Uterus (tissue), 4 donors: ENCODE measurements at places on chromosomes 11 and 22.

DNA sequence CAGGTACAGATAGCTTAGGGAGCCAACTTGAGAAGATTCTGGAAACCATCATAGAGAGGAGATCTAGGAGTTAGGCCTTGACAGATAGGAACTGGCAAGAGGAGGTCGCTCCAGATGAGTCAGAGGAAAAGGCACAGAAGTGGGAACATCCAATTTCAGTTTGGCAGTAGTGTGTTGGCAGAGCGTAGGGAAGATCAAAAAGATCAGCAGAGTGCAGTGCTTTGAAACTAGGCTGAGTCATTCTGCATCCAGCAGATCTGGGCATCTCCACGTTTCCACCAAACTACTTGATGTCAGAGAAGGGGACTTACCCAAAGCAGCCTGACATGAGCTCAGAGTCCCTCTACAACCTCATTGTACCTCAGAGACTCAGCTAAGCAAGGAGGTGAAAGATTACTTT, 58.5 kb downstream of the GAB4 start:
- DNase-seq = no peak

DNA sequence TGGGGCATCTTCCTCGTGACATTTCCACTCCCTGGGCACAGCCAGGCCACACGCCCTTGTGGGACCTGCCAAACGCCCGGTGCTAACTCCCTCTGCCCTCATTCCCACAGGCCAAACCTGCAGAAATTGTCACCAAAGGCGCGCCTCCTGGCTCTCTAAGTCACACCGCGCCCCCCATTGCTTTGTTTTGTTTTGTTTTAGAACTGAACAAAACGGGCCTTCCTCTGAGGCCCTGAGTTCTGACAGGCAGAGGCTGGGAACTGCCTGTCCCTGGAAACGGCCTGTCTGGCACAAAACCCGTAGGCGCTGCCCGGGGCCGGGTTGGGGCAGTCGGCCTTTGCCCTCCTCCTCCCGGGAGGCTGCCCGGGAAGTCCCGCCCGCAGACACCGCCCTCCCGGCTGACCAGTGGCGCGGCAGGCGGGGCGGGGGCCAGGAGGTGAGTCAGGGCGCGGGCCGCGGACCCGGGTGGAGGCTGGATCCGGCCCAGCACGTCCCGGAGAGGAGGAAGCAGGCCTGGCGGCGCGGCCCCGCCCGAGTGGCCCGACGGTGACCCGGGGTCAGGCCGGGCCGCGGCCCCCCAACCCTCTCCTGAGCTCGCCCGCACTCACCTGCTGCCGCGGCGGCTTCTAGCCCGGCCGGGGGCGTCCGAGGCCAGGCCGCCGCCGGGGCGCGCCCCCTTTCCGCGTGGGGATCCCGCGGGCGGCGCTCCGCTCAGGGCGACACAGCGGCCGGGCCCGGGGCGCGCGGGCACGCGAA, 465 bp downstream of the SUN2 start:
- peak; percentile 90 for DNase-seq

- no peak for DNase-seq
These were observed 161.5 kb upstream of the MTMR2 start for GRCh38 chr11:96085319-96085930.

DNA sequence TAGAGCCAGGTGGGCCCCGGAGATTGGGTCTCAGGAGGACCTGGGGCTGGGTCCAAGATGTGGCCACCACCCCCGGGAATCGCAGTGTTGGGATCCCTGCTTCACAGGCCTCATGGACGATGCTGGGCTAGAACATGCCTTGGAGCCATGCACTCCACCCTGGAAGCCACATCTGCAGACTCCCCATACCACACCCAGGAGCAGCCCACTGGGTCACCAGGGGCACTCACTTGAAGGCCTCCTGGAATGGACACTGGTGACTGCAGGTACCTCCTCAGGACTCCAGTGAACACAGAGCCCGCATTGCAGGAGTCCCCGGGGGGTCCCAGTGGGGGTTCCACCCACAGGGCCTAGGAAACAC, 25.0 kb downstream of the RTN4R start:
- DNase-seq = no peak

- no peak for DNase-seq
These were observed 2.9 kb downstream of the SCARF2 start for GRCh38 chr22:20434773-20435172.

DNA sequence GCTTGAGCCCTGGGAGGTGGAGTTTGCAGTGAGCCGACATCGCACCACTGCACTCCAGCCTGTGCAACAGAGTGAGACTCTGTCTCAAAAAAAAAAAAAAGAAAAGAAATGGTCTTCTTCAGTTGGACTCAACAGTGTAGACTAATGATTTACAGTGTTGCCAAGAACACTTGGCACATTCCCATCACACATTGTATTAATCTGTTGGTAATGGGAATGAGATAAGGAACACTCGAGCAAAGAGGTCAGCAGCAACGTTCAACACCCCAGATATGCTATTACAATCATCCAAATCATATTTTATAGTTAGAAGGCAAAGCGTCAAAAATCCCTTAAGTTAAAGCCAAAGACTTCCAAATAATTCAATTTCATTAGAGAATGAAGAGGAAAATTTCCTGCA, 14.5 kb downstream of the CDON start:
- no peak for DNase-seq

DNA sequence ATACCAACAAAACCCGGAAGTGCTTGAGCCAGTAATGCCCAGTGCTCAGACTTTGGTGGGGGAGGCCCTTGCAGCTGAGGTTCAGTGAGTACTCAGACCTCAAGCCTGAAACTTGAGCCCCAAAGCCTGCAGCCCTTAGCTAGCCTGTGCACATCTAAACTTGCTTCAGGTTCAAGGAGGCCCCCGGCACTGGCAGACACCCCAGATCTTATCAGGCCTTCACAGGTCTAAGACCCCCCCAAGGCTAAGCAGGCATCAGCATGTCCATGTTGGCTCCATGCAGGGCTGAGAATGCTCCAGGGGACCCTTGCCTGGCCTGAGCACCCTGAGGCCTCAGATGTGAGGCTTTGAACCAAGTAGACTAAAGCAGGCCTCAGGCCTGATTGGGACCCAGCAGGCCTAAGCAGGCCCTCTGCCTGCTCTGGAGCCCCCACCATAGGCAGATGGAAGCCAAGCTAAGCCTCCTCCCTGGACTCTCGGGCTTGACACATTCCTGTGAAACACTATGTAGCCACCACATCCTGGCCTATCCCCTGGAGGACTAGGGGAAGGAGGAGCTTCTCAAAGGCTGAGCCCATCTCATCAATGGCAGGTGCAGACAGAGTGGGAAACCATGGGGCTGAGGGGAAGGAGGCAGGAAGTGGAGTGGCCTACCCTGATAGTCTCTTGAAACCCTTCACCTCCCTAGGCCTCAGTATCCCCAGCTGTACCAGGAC, 1.2 kb upstream of the CASTOR1 start:
- peak; percentile 54 for DNase-seq

DNA sequence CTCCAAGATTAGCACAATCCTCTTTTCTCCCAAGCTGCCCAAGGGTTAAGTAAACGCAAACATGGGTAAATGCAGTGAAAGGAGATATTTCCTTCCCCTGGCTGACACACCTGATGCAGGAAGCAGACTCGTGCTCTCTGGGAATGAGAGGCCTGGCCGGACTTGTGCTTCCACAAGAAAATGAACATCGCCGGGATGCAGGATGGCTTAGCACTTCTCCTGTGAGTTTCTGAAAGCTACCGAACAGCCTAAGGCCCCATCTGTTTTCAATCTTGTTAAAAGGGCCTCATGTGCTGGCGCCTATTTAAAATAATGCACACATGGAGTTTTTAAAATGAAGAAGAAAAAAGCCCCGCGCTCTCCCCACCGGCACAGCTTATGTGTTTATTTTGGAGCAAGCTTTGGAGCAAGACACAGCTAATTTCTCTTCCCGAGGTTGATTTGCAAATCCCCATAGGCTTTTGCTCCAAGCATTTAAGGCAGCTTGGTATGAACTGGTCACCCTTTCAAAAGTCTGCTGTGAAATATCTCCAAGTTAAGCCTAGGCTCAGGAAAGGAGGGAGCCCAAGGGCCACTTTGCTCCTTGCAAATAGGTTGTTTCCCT, 100.9 kb downstream of the SYN3 start:
- no peak for DNase-seq

- DNase-seq = no peak
These were observed 66.0 kb downstream of the MYEOV start for GRCh38 chr11:69359735-69360480.

DNA sequence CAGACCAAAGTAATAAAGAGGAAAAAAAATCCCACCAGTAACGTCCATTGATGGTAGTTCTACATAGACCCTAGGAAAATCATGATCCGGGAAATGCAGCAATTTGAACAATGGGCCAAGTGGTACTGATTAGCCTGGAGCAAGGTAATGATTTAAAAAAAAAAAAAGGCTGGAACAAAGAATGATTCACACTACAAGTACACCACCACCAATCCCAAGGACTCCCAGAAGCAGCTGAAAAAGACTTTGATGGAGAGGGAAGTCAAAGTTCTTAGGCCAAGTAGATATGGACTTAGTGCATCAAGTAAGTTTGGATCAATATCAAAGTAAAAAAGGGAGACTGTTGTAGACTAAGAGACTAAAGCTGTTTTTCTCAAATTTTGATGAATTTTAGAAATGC, 11.8 kb downstream of the KCTD14 start:
- no peak for DNase-seq

DNA sequence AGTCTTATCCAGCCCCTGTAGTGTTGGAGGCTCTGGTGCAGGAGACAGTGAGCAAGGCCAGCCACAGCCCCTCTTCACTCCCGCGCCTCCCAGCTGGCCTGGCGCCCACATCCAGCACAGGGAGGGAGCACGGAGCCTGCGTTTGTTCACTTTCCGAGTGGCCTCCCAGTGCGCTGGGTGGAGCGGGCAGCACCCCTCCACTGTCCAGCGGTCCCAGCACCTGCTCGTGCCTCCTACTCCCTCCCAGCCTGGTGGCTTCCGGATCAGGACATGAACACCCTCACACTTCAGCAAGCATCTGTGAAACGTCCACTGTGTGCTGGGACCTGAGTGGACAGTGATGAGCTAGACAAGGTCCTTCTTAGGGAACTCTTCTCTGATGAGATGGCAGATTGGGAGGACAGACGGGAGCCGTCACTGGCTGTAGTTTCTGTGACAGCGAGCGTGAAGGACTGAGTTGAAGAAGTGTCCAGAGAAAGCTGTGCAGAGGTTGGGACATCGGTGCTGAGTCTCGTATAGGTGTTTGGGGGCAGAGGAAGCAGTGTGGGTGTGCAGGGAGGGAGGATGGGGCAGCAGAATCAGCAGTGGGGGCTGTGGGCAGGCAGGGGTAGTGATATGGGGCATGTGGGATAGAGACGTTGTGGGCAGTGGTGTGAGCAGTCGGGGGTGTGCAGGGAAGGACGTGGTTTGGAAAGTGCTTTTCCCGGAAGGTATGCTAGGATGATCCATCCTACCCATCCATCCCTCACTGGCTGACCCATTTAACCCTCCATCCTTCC, 256.8 kb downstream of the TBC1D22A start:
- peak; percentile 51 for DNase-seq

GRCh38 chr11:86617502-86617901, 54.9 kb downstream of the ME3 start:
- DNase-seq = no peak

GRCh38 chr11:86180423-86180822, 64.1 kb upstream of the EED start:
- no peak for DNase-seq

- DNase-seq = no peak
These were observed 328.7 kb downstream of the SOX6 start for GRCh38 chr11:16027621-16028020.

DNA sequence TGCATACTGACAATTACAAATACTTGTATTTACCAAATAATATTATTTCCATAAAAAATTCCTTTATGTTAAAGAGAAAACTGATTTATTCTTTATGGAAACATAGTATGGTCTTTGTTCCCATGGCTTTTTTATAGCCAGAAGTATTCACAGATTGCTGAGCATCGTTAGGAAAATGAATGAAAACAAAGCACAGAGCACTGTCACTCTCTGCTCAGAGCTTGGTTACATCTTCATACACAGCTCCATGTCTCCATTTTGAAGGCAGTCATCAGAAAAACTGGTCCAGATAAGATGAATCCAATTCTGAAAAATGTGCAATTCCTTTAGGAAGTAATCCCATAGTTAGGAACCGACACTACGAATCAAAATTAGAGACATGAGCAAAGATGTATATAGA, 9.0 kb upstream of the SLC6A5 start:
- no peak for DNase-seq

DNA sequence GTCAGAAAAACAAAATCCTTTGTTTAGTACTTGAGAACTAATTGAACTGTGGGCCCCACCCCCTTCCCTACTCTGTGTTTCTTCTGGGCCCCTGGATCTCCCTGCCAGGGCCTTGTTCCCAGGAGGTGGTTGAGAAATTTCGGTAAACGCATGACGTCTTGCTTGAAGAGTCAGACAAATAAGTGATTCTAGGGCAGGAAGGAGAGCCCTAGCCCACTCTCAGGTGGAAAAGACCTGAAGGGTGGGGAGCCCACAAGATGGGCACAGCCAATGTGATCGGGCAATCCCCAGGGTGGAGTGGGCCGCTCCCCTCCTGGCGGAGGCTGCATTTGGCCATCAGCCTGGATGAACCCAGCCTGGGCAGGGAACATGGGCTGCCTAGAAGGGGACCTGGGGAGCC, 16.8 kb upstream of the P2RY2 start:
- peak; percentile 6 for DNase-seq

- DNase-seq = no peak
These were observed 10.1 kb downstream of the SIGIRR start for GRCh38 chr11:404551-405264.

- no peak for DNase-seq
These were observed 63.7 kb downstream of the FLRT1 start for GRCh38 chr11:64099436-64099835.

GRCh38 chr22:23803001-23803819, 16.4 kb downstream of the SMARCB1 start:
- no peak for DNase-seq

DNA sequence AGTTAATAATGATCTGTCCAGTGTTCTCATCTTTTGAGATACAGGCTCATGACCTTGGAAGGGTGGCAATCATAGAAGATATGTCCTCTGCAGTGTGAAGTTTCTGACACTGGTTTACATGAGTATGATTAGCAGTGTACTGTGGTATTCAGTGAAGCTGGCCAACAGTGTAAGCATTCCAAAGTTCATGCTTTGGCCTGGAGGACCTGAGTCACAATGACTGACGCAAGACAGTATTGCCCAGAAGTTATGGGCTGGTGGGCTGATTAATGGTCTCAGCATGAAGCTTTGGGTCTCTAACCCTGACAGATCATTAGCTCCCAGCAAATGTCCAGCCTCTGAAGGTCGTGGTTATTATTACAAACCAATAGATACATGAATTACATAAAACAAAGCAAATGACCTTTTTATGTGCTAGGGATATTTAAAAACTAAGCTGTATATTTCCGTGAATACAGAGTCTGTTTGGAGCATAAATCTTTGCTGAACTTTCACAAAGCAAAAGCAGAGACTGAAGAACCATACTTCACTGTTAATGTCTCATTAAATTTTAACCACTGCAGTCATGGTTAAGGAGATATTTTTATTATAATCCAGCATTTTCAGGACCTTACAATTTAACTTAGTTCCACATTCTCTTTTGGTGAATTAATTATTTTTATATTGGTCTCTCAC, 28.3 kb upstream of the USP47 start:
- peak; percentile 40 for DNase-seq

GRCh38 chr11:120784566-120785251, 239.2 kb upstream of the TBCEL start:
- DNase-seq = no peak

GRCh38 chr22:46812034-46812605, 49.7 kb downstream of the TBC1D22A start:
- DNase-seq = no peak
